NCI-H446 (cell line): ENCODE measurements at places on chromosomes 5 and 9.

- DNase-seq, result no peak
These were observed 966.8 kb upstream of the CTNND2 start for GRCh38 chr5:12870872-12871539.

DNA sequence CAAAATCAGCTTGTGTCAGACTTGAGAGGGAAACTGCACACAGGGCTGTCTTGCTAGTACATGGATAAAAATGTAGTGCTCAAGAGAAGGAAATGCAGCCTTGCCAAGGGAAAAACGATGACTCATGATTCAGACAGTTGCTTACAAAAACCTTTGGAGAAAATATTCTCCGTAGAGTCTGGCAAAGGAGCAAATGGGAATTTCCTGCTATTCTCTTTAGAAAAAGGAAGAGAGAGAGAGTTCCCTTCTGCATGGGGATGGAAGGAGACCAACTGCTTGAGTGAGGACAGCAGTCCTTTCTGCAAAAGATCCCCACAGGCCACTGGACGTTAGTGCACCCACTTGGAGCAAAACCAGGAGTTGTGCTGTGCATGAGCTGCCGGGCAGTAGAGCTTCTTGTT, 7.6 kb downstream of the IFNB1 start:
- peak; percentile 69 for DNase-seq

GRCh38 chr9:120857481-120857880, 14.8 kb upstream of the PSMD5 start:
- no peak for DNase-seq

GRCh38 chr5:150178262-150178661, 11.6 kb upstream of the SLC6A7 start:
- no peak for DNase-seq

DNA sequence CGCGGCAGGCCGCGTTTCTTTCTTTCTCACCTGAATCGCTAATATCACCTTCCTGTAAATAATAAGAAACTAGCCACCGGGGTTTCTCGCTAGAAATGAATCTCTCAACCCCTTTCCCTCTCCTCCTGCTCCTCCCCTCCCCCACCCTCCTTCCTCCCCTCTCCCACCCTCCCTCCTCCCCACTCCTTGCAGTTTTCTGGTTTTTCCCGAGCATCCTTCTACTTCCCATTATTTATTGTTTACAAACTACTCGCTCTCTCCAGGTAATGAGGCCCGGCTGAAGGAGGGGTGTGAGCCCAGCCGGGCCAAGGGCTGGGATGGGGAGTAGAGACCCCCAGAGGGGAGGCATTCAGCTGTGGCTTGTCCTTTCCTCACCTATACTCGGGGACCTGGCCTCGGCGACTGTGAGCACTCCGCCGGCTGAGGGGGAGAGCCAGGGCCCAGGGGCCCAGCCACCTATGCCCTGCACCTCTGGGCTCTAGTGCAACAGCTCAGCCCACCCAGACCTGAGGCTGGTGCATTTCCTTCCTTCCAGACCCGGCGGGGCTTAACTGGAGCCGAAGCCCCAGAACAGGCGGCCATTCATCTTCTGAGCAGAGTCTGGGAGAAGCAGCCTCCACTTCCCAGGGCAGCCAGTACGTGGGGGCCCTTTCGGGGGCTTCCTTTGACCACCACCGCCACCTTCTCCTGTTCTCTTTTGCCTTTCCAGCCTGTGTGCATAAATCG, 2.1 kb upstream of the IRX4 start:
- no peak for DNase-seq

DNA sequence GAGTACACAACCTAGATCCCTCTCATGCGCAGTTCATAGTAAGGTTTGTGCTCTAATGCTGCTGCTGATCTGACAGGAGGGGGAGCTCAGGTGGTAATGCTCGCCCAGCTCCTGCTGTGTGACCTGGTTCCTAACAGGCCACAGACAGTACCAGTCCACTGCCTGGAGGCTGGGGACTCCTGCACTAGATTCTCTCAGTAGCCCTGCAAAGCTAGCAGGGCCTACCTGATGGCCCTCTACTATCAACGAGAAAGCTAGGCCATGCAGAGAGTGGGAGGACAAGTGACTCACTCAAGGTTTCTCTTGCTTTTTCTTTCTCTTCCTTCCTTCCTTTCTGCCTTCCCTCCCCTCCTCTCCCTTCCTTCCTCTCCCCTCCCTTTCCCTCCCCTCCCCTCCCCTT, 55.1 kb upstream of the TEX48 start:
- DNase-seq, result no peak

- no peak for DNase-seq
These were observed 56.8 kb downstream of the MTREX start for GRCh38 chr5:55364537-55365055.

- no peak for DNase-seq
These were observed 15.7 kb downstream of the SPATA9 start for GRCh38 chr5:95667061-95667618.

DNA sequence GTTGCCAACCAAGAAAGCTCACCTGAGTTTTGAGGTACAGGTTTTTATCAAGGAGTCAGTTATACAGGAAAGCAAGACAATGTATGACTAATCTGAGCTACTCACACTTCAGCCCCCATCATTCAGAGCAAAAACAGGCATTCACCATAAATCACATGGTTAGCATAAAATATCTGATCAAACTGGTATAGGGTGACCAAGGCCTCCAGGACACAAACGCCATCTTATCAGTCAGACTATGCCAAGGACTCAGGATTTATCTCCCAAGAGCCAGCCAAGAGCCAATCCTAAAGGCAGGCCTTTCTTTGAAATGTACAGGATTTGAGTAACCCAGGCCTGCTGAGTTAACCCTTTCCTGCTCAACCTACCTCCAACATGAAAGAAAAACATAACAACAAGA, 313.0 kb upstream of the NREP start:
- no peak for DNase-seq

DNA sequence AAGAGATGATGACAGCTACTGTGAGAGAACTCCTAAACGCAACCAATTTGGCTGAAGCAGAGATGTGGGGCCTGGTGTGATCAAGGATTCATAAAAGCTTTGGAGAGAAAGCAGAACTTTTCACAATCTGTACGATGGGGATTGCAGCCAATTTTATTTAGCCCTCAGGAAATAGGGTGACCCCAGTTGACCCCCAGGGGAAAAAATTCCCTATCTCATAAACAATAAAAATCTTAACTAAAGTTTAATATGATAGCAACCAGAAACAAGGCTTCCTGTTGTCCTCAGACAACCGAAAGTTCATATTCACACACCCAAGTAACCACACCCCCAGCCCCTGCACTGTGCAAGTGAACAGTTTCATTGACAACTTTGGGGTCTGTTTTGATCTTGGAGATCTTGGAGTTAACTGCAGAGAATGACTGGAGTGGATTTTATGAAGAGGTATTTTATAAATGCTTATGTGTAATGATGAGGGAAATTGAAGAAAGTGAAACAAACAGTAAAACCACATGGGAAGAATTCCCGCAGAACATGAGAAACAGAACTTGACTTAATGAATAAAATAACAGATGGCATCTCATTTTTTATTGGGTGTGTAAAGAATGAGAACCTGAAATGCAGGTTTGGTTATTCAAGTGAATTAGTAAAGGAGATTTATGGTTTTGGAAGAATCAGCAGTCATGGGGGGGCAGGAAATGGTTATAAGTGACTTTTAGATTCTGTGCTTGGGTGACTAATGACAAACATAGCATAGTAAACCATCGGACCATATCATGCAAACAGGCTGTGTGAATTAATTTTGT, 94.5 kb downstream of the PDE4D start:
- DNase-seq, result peak; percentile 38
